ENCODE measurements at places on chromosomes 7 and 10.

GRCh38 chr10:31013331-31013730 lies 18.3 kb downstream of the ZNF438 start:
- DNase-seq = no peak

DNA sequence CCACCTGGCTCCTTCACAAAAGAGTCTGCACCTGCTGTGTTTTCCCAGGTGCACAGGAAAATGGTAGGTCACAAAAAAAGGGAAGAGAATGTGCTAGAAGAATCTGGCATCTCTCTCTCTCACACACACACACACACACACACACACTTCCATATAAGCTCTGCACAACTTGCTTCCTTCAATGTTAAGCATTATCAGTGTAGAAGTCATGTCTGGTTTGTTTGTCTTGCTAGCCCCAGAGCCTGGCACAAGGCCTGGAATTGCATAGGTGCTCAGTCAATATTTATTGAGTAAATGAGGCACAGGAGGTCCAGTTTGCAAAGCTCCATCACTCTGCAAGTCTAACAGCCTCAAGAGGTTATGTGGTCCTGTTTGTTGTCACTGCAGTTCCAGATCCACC lies 867.3 kb upstream of the AUTS2 start:
- DNase-seq = no peak

GRCh38 chr7:12294701-12295100 lies 83.6 kb downstream of the TMEM106B start:
- no peak for DNase-seq

DNA sequence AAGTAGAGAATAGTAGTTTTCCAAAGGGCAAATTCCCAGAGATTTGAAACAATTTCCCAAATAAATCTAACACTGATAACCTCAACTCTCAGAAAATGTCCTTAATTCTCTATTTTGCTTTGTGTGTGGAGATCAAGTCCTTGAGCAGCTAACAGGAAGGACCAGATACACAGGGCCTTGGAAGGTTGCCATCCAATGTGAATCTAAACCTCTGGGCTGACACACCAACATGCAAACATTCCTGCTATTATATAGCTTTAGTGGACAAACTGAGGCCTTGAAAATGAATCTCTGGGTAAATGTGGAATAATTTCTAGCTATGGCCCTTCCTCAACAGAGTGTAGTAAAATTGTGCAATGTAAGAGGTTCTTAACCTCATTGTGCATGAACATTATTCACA lies 44.1 kb upstream of the PARD3 start:
- no peak for DNase-seq

- DNase-seq = no peak
Observed at GRCh38 chr10:72348282-72348681, 6.4 kb downstream of the DNAJB12 start.

DNA sequence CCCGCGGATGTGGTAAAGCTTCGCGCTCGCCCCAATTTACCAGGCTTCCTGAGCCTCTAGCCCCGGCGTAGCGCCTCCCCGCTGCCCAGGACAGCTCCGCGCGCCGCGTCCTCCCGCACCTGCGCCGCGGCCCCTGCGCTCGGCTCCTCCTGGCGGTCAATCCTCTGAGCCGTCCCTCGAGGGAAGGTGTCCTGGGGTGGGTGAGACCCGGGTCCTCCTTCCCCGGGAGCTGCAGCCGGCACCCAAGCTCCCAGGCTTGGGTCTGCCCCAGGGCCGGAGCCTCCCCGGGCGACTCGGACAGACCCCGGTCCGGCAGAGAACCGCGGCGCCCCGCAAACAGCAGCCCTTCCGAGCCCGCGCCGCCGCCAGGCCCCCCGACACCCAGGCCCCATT lies 512 bp downstream of the OSBPL3 start:
- peak; percentile 36 for DNase-seq

DNA sequence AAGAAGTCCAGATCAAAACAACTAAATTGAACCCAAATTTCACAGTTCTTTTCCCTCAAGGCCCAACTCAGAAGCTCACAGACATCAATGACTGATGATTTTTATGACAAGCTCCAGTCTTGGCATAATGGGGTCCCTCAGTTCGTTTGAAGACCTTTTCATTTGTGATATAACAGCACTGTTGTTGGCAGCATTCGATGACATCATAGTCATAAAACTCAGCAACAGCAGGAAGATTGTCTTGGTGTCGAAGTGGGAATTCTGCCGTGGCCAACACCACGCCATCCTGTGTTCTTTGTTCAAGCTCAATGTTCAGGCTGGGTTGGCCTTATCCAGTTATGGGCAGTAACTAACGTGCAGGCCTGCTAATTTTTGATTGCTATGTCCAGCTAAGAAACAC lies 261.7 kb downstream of the C7orf25 start:
- no peak for DNase-seq

- DNase-seq = no peak
Observed at GRCh38 chr10:107481224-107481623, 316.7 kb upstream of the SORCS1 start.

GRCh38 chr10:82278401-82279182 lies 403.6 kb downstream of the NRG3 start:
- no peak for DNase-seq

- DNase-seq = no peak
Observed at GRCh38 chr10:94710578-94710977, 27.0 kb downstream of the CYP2C18 start.

- DNase-seq = no peak
Observed at GRCh38 chr10:101140950-101141615, 10.0 kb downstream of the TLX1 start.

DNA sequence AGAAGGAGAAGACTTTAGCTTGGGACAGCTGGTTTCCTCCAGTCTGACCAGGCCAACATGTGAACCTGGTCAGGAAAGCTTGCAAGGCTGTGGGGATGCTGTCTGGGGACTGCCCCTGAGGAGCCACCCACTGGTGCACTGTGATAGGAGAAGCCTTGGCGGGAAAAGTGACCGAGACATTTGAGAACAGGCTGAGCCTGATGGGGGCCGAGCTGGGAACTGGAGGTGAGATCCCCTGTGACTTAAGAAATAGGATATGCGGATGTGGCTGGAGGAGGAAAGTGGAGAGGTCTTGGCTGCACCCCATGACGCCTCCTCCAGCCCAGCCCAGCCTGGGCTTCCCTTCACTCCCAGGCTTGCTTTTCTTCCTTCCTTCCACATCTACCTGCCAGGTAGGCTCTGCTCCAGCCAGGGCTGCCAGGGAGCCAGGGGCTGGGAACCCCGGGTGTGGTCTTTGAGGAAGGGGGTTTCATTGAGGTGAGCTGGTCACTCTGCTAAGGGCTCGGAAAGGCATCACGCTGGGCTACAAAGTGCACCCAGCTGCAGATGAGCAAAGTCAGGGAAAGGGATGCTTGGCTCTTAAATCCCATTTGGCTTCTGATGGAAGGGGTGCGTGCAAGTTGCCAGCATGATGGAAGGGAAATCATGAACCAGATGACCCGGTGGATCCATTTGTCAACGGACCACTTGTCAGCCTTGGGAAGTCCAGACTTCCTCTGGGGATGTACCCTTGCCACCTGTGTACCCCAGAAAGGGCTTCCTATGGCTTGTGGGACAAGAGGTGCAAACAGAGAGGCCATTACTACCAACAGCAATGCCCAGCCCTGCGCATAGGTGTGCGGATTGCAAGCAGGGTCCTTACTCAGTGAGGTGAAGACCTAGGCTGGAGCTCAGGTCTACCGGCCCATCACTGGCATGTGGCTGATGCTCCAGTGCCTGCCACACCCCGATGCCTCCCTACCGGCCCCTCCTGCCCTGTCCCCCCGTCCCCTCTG lies 66.3 kb downstream of the C10orf143 start:
- no peak for DNase-seq

- DNase-seq = no peak
Observed at GRCh38 chr7:20520530-20520929, 94.9 kb upstream of the ABCB5 start.

- DNase-seq = no peak
Observed at GRCh38 chr10:71048971-71049615, 160.7 kb upstream of the PCBD1 start.

Data from gastrocnemius medialis (tissue), 4 donors.